ENCODE measurements at places on chromosomes 16 and 17. TPM values are rescaled to one million over a fixed set of nuclear protein-coding genes. Genes with fewer than 3 reads are reported as not detected.

The CTRL gene
- total RNA-seq: 0.26 TPM

The LPO gene
- total RNA-seq: not detected

The CD300LG gene
- total RNA-seq: not detected

DNA sequence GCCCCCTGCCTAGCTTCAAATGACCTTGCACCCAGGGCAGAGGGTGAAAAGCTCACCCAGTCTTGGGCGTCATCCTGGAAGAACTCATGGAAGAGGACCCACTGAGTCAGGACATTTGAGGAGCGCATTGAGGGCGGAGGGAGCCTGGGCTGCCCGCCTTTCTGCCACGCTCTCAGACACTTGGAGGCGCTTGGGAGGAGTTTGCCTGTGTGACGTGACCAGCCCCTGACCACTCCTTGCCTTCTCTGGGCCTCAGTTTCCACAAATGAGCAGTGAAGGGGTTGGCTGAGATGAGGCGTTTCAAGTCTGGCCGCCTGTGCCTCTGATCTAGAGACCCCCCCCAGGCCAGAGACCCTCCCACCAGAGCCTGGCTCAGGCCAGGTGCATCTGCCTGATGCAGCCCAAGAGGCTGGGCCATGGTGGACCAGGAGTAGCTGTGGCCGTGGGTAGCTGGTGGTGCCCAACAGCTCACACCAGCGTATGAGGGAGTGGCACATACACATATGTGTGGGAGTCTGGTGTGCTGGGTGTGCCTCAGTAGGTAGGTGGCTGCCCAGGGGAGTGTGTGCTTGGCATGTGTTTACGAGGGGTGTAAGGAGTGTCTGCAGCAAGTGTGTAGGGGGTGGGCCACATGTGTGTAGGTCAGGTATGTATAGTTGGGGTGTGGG is 80.2 kb upstream of the TOB1 start:
- no peak for DNase-seq

DNA sequence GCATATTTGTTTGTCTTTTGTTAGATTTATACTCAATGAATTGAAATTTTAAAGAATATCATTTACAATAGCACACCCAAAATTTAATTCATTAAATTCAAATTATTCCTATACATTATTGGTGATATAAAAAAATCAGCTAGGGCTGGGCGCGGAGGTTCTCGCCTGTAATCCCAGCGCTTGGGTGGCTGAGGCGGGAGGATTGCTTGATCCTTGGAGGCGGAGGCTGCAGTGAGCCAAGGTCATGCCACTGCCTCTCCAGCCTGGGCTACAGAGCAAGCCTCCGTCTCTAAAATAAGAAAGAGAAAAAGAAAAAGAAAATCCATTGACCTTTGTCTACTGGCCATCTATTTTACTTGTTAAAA is 4.5 kb upstream of the PRDM7 start:
- no peak for DNase-seq

The CMTM2 gene
- not detected for total RNA-seq

Measured in fibroblast of lung (primary cell).